ENCODE measurements at places on chromosomes 11 and 22.

DNA sequence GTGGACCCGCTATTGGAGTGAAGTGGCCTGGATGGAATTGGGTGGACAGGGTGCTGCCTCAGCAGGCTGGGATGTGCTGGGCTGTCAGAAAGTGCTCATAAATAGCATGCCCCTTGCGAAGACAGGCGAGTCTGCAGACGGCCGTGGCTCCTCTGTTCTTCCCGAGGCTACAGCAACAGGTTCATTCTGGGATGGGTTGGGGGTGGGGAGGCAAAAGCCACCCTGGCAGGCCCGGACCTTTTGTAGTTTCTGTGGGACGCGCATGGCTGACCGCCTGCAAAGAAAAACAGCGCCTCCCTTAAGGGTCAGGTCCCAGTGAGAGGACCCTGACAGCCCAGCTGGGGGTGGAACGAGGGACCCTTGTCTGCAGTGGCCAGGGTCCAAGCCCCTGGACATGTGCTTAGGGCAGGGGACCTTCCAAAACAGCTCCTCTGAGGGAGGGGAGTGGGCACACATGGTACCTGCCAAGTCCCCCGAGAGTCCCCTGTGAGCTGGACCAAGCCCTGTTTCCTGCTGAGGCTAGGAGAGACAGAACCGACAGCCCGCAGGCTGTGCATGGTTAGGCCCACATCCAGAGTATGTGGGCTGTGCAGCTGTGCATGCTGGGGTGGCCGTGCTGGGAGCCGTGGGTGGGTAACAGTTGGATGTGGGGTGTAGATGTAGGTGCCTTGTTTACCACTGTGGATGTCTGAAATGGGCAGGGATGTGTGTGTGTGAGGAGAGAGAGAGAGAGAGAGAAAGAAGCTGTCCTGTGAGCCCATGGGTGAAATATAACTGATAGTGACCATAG, at the start of gene CRYBB3:
CRYBB3 (plus strand) TSS at position 128 of the 790 bp plus-strand sequence. CDS start 1,539 bp downstream, outside the sequence.
- DNase-seq, result no peak

DNA sequence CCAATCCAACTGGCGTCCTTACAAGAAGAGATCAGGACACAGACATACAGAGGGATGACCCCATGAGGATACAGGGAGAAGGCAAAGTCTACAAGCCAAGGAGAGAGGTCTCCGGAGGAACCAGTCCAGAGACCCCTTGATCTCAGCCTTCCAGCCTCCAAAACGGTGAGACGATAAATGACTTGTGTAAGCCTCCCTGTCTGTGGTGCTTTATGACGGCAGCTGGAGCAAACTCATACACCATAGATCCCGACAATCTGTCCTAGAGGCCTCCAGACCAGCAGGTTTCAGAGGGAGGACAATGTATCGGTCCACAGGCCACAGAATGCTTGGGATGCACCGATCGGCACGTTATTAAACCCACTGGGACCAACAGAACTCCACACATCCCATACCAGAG, 383.3 kb downstream of the SHANK2 start:
- DNase-seq, result no peak

- peak; percentile 17 for DNase-seq
Measured at GRCh38 chr11:81112718-81113117, 1620.9 kb downstream of the FAM181B start.

- peak; percentile 94 for DNase-seq
Measured at GRCh38 chr11:3378426-3379423, at the start of gene ZNF195. TSS of gene ZNF195 (minus strand) at chr11:3379146. CDS start at chr11:3379040, 106 bp downstream.

GRCh38 chr11:100557830-100558611, 129.1 kb upstream of the ARHGAP42 start:
- DNase-seq, result peak; percentile 41

DNA sequence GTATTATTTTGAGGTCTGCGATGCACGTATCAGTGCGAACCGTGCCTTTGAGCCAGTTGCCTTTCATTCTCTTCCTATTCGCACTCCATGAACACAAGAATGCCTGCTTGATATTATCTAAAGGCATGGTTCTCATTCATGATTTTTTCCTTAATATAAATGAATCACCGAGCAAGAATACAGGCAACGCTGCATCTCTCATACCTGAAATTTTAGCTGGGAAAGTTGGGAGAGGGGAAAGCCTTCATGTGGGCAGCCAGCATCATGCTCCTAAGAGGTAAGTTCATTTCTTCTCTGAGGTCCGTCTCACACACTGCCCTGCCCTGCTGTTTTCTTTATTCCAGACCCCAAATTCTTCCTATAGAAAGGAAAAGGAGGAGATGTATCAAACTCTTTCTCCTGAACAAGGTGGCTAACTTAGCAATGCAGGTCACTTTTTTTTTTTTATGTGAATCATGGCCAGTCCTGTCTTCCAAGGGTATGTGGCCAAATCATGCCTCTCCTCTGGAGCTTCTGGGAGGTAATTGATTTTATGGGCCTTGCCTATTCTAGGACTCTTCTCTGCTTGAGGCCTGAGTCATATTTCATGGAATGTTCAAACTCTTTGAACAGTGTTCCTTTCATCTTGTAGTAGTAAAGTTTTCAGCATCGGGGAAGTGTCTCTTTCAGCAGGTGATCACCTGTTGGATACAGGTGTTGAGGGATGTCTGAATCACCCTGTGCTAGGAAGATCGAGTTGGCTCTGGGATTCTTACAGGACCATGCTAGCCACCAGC, 3.2 kb downstream of the GLB1L2 start:
- DNase-seq, result no peak

- no peak for DNase-seq
Measured at GRCh38 chr11:35836205-35836604, 107.7 kb upstream of the LDLRAD3 start.

- DNase-seq, result no peak
Measured at GRCh38 chr11:72812604-72812966, 1.6 kb upstream of the ATG16L2 start.

- peak; percentile 90 for DNase-seq
Measured at GRCh38 chr11:120236169-120237107, 3.5 kb upstream of the POU2F3 start.

GRCh38 chr11:67530282-67530592, 7.0 kb upstream of the CABP2 start:
- DNase-seq, result no peak

GRCh38 chr22:43447380-43447779, 35.6 kb downstream of the MPPED1 start:
- DNase-seq, result no peak

GRCh38 chr11:102546923-102547471, 16.4 kb upstream of the MMP7 start:
- DNase-seq, result no peak

GRCh38 chr22:47433627-47434026, 671.2 kb downstream of the TBC1D22A start:
- DNase-seq, result no peak

GRCh38 chr11:50379484-50379883, 346.8 kb downstream of the OR4C45 start:
- DNase-seq, result no peak

GRCh38 chr11:88533001-88533400, 195.5 kb upstream of the CTSC start:
- DNase-seq, result no peak

DNA sequence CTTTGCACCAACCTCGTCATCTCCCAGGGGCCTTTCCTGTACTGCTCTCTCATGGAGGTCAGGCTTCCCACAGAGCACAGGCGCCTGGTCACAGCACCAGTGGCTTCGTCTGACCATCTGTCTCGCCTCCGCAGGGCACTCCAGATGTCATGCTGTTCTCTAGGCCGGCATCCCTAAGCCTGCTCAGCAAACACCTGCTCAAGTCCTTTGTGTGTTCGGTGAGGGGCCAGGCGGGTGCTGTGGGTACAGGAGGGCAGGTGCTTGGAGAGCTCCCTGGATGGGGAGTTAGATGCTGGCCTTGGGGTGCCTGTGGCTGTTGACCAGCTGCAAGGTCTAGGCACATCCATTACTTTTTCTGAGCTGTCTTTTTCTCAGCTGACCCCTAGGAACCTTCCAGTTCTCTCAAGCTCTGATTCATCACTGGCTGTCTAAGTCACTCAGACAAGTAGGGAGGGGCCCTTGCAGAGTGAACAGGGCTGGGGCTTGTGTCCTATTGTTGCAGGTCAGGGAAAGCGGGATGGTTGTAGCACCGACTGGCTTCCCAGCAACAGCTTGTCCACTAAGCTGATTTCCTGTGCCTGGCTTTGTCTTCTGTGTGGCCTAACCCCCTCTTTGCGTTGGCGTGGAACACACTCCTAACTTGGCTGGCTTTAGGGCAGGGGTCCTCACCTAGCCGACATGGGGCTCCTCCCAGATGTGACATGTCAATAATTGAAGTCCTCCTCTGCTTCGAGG, 9.2 kb downstream of the CLDN5 start:
- peak; percentile 9 for DNase-seq

- DNase-seq, result no peak
Measured at GRCh38 chr11:18704698-18705097, 6.1 kb downstream of the TMEM86A start.

DNA sequence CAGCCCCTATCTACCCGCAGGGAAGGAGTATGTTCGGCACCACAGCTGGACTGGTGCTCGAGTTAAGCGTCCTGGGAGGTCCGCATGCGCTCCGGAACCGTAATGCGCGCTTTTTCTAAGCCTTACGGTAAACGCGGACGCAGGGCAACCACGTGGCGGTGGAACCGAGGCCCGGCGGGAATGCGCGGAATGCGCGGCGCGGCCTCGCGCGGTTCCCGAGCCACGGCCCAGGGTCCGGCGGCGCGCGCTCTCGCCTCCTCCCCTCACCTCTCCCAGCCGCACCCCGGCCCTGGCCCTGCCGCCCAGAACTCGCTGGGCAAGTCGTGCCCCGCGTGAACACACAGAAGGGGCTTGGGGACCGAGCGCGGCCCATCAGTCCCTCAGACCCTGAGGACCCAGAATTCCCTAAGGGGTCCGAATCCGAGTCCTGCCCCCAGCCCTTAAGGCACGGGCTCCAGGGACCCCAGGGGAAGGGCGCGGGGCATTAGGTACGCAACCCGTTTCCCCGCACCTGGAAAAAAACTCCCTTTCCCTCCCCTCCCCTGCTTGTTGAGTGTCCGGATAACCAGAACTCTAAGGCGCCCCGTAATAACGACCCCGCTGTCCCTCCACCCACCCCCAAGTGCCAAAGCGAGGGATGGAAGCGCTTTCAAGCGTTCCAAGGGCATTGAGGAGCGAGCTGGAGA, 4.3 kb upstream of the CCND1 start:
- DNase-seq, result no peak

DNA sequence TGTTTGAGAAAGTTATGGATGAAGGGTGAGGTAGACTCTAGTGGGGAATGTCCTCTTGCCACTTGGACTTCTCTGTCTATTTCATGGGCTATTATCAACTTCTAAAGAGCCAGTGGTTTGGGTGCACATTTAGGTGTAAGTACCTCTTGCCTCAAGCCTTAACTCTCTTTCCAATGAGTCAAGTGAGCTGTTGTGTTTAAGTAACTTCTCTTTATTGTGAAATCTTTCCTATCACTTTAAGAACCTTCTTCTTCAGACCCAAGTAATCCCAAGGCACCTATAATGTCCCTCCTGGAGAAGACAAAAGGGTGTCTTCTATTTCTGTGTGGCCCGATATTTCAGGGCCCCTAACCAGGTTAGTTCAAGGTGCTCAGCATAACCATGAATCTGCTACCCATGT, 90.5 kb upstream of the VPREB1 start:
- DNase-seq, result no peak

- no peak for DNase-seq
Measured at GRCh38 chr11:33040033-33040861, 875 bp downstream of the TCP11L1 start.

GRCh38 chr22:49770547-49771265, 57.0 kb downstream of the BRD1 start:
- DNase-seq, result no peak

DNA sequence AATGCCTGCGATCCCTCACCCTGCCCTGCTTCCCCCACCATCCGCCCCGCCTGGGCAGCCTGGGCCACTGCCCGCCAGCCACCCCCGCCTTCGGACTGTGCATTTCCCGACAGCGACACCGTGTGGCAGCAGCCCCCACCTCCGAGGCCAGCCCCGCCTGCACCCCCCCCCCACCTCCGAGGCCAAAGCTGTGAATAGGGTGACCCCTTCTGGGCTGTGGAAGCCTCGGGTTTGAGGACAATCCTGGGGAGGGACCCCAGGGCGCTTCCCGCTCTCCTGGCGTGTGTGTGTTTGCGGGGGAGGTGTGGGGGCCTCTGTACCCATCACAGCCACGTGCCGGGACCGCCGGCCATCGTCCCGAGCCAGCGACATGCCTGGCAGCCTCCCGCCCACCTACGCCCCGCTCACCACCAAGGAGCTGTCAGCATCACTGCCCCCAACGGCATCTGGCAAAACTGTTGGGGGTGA, 33.8 kb upstream of the PPARA start:
- DNase-seq, result peak; percentile 67

DNA sequence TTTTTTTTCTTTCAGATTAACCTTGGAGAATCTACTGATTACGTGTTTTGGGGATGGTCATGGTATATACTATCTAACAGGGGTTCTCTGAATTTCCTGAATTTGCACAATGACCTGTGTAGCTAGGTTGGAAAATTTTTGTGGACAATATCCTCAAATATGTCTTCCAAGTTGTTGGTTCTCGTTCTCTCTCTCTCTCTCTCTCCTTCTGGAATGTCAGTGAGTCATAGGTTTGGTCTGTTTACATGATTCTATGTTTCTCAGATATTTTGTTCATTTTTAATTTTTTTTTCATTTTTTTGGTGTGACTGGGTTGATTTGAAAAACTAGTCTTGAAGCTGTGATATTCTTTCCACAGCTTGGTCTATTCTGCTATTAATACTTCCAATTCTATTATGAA, 604.0 kb upstream of the ANO3 start:
- no peak for DNase-seq

DNA sequence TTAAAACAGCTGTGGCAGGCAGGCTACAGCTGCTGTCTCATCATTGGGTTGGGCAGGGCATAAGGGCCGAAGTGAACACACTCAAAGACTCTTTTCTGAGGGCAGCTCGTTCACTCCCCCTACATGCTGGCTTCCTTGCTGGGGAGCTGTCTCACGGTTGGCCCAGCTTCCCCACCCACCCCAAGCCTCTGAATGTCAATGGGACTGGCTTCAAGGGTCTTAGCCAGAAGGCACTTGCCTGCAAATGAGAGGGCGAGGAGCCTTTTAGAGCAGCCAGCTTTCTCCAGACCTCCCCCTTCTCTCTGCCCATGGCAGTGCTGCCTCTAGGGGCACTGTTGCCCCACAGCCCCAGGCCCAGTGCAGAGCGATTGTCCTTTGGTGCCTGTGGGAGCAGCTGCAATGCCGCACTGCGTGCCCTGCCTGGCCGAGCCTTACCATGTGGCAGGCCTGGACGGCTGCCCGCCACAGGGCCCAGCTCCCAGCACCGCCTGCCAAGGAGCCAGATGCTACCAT, 94.7 kb upstream of the RASSF10 start:
- DNase-seq, result no peak

- no peak for DNase-seq
Measured at GRCh38 chr11:5368502-5369043, 15.0 kb upstream of the OR51M1 start.

GRCh38 chr11:69481393-69481844, at the start of gene LINC01488:
TSS of gene LINC01488 (plus strand) at chr11:69481663.
- DNase-seq, result no peak

GRCh38 chr22:45254388-45254787, 13.7 kb upstream of the KIAA0930 start:
- DNase-seq, result no peak

GRCh38 chr11:113773416-113774173, at the start of gene ZW10:
TSS of gene ZW10 (minus strand) at chr11:113773692. CDS start at chr11:113773666, 26 bp downstream.
- DNase-seq, result peak; percentile 95
